ENCODE measurements at places on chromosomes 13 and 19. TPM values are rescaled to one million over a fixed set of nuclear protein-coding genes. Genes with fewer than 3 reads are reported as not detected.

The ACP5 gene
- total RNA-seq = 32.0 TPM

The ZNF345 gene
- 11.0 TPM for total RNA-seq

The FAM124A gene
- 0.17 TPM for total RNA-seq

The ZNF549 gene
- 13.8 TPM for total RNA-seq

The REEP6 gene
- total RNA-seq = 2.8 TPM

The TBXA2R gene
- 2.1 TPM for total RNA-seq

The MAMSTR gene
- total RNA-seq = 1.5 TPM

The MATK gene
- total RNA-seq = 29.4 TPM

The AMER2 gene
- total RNA-seq = not detected

The FUT1 gene
- total RNA-seq = 0.14 TPM

The SULT2A1 gene
- total RNA-seq = not detected

The PSG3 gene
- not detected for total RNA-seq

The FAAP24 gene
- total RNA-seq = 6.3 TPM

The FLT3 gene
- total RNA-seq = not detected

The PROSER3 gene
- 53.0 TPM for total RNA-seq

The SIGLEC5 gene
- not detected for total RNA-seq

The UFM1 gene
- total RNA-seq = 44.1 TPM

The KLK14 gene
- total RNA-seq = 0.72 TPM

The ITPKC gene
- total RNA-seq = 7.1 TPM

The TEX26 gene
- not detected for total RNA-seq

The ZSCAN22 gene
- 6.3 TPM for total RNA-seq

The SIAH3 gene
- 0.62 TPM for total RNA-seq

The IL11 gene
- 0.60 TPM for total RNA-seq

The PTPRH gene
- total RNA-seq = not detected

The CACNG6 gene
- total RNA-seq = not detected

The C19orf47 gene
- 21.4 TPM for total RNA-seq

The NCAN gene
- total RNA-seq = not detected

The EFNB2 gene
- total RNA-seq = 0.23 TPM
